ENCODE measurements at places on chromosomes 6 and 20.

- no peak for DNase-seq
Measured at GRCh38 chr20:9302091-9302462, 212.3 kb upstream of the LAMP5 start.

GRCh38 chr6:38987503-38987902, 61.1 kb upstream of the GLP1R start:
- DNase-seq, result no peak

DNA sequence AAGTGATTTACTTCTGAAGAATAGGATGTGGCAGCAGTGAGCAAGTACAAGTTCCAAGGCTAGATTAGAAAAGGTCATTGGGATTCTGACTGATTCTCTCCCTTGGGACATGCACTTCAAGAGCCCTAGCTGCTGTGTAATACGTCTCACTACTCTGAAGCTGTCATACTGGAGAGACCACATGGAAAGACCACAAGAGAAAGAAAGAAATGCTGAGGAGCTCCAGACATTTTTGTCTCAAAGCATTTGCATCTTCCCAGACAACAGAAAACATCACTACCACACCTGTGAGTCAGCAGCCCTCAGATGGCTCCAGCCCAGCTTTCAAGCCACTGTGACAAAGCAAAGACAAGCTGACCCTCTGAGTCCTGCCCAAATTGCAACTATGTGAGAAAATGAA, 20.7 kb downstream of the TENT5A start:
- DNase-seq, result no peak

DNA sequence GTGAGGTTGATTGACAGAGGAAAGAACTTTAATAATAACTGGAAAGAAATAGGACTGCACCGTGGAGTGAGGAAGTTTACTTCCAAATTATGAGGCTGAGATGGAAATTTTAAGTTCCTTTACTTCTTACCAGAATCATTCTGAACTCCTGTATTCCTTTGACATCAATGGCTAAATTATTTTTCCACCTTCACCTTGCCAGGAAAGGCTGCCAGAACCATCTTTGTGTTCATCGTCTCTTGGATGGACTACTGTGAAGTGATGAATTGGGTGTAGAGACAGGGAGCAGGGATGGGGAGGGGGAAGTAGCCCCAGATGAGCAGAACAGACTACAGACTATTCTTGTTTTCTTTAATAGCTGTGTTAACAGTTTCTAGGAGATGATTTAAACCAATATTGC, 102.1 kb upstream of the CEP162 start:
- no peak for DNase-seq

- no peak for DNase-seq
Measured at GRCh38 chr6:11203306-11204004, 29.0 kb downstream of the NEDD9 start.

- no peak for DNase-seq
Measured at GRCh38 chr6:28224131-28225055, 682 bp upstream of the ZSCAN9 start.

GRCh38 chr20:21259346-21259745, 43.8 kb upstream of the XRN2 start:
- DNase-seq, result no peak

- DNase-seq, result peak; percentile 73
Measured at GRCh38 chr6:18400831-18401446, 13.8 kb downstream of the RNF144B start.

- DNase-seq, result no peak
Measured at GRCh38 chr6:129429956-129430355, 280.0 kb downstream of the ARHGAP18 start.

DNA sequence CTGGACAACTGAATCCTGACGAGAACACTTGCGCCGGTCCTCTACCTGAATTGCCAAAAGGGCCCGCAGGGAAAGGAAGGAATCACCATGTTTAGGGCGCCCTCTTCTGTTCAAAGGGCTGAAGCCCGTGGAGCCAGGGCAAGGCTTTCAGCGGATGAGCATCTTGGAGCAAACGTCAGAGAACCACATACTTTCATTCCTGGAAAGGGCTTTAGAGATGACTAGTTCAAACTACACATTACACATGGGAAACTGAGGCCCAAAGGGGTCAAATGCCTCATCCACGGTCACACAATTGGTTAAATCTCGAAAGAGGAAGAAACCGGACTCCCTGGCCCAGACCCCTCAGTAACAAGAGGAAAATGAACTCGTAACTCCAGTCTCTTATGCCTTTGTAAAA, 11.5 kb upstream of the ZNF133 start:
- DNase-seq, result peak; percentile 78

- DNase-seq, result no peak
Measured at GRCh38 chr6:161736781-161737292, 463.0 kb upstream of the AGPAT4 start.

- no peak for DNase-seq
Measured at GRCh38 chr6:149699150-149699549, 18.8 kb downstream of the LATS1 start.

GRCh38 chr6:42091718-42092023, 41.3 kb downstream of the TAF8 start:
- DNase-seq, result no peak

GRCh38 chr20:62633598-62634329, 8.5 kb upstream of the SLCO4A1 start:
- DNase-seq, result no peak

DNA sequence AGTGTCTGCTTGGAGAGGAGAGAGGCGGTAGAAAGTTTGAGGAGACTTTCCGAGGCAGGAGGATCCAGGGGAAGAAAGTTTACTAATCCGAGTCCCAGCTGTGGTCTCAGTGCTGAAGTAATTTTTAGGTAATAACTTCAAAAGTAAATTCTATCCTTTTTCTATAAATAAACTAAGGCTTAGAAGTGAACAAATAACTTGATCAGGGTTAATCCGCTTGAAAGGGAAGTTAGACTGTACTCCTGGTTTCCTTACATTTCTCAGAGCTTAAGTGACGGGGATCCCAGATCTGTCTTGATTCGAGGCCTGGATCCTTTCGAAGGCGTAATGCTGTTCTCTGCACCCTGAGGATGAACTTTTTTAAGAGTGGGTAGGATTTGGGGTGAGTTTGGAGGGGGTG, 2.6 kb downstream of the STK35 start:
- DNase-seq, result peak; percentile 18

DNA sequence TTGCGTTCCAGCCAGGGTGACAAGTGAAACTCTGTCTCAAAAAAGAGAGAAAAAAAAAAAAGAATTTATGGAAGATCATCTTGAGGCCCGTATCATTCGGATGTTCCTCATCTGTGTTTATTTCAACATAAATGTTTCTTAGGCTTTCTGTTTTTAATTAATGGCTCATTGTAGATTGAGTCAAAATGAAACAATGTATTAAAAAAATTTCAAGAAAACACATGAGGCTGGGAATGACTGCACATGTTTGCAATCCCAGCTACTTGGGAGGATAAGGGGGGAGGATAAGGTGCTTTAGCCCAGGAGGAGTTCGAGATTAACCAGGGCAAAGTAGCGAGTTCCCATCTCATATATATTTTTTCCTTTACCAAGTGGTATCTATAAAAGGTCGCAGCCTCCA, 47.3 kb downstream of the ITCH start:
- no peak for DNase-seq

DNA sequence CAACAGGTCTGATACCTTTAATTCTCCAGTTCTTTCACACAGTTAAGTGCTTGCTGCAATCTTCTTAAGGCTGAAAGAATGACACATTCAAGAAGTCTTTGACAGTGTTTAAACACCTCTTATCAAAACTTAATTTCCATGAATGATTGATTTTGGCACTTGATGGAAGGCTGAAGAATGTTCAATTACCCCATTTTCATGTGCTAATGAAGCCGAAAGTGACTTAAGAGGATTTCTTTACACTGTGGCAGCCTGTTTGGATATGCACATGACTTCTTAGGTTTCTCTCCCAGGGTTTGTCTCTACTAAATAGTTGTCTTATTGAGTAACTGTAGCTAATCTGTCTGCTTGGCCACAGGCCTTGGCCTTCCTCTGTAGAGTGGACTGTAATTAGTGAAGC, 81.1 kb upstream of the PRDM1 start:
- DNase-seq, result no peak

- no peak for DNase-seq
Measured at GRCh38 chr6:53588816-53589509, 44.1 kb upstream of the GCLC start.

- no peak for DNase-seq
Measured at GRCh38 chr6:18464176-18464575, 77.0 kb downstream of the RNF144B start.

DNA sequence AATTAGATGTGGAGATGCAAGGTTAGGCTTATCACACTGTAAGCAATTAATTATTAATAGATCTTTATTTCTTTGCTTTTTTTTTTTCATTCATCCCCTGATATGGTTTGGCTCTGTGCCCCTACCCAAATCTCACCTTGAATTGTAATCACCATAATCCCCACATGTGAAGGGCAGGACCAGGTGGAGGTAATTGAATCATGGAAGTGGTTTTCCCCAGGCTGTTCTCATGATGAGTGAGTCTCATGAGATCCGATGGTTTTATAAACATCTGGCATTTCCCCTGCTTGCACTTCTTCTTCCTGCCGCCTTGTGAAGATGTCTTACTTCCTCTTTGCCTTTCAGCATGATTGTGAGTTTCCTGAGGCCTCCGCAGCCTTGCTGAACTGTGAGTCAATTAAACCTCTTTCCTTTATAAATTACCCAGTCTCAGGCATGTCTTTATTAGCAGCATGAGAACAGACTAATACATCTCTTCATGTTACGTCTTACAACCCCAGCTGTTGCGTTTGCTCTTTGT, 333.8 kb downstream of the CDH26 start:
- DNase-seq, result peak; percentile 20

DNA sequence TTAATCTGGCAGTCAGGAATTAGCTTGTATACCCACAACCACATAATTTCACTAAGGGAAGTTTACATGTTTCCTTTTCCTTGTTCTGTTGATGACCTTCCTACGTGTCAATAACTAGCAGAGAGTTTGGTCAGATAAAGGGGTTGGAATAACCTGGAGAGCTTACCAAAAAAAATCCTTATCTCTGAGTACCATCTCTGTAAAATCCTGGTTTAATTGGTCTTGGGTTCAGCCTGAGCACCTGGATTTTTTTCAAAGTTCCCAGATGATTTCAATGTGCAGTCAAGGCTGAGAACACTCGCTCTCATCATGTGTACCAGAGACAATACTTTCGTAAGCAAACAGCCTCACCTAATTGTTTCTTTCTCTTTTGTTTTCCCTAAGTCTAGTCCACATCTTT, 483.8 kb upstream of the FLRT3 start:
- no peak for DNase-seq

- no peak for DNase-seq
Measured at GRCh38 chr6:157246771-157247484, 76.4 kb downstream of the TMEM242 start.

GRCh38 chr20:29302979-29303644, 1954.4 kb upstream of the DEFB115 start:
- DNase-seq, result no peak

DNA sequence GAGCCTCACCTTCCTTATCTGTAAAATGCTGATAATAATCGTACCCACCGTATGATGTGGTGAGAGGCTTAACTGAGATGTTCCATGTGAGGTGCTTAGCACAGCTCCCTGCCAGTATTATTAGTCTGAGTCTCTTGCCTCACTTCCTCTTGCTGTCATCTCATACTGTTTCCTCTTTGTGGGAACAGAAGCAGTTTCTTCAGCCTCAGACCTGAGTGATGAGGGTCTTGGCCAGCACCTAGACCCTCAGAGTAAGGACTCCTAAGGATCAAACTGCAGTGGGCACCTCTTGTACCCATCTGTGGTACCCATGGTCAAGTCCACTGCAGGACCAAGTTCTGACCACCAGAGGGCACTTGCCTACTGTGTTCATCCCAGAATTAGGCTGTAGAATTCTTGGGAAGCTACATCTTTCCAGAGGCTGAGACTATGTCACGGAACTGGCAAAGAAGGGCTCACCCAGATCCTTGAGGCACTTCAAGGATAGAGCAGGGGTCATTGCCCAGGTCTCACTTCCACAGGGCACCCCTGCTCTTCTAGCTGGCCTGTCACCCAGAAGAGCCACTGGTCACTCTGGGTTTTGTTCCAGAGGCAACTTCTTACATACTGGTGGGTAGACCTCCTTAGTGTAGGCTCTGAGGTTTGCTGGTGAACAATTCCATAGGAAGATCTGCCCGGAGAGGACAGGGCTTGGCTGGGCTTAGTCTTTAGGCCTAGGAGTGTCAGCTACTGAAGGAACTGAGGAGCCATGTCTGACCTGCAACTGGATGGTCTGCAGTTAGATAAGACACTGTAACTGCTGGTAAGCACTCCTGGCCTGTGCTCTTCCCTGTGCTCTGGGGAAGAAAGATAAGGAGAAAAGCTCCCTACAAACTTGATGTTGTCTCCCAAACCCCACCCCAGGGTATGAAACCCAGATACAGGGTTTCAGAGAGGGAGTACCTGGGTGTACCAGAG, 20.6 kb upstream of the SGK2 start:
- peak; percentile 71 for DNase-seq

DNA sequence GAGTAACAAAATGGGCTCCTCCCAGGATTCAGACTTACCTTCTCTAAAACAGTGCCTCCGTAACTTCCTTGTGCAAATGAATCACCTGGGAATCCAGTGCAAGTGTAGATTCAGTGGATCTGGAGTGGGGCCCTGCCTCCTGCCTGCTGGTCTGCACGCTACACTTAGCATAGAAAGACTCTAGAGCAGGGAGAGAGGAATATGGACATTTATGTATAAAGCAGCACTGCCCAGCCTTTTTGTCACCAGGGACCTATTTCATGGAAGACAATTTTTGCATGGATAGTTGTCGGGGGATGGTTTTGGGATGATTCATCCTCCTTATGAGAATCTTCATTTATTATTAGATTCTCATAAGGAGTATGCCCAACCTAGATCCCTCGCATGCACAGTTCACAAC, 42.3 kb upstream of the L3MBTL3 start:
- DNase-seq, result no peak

DNA sequence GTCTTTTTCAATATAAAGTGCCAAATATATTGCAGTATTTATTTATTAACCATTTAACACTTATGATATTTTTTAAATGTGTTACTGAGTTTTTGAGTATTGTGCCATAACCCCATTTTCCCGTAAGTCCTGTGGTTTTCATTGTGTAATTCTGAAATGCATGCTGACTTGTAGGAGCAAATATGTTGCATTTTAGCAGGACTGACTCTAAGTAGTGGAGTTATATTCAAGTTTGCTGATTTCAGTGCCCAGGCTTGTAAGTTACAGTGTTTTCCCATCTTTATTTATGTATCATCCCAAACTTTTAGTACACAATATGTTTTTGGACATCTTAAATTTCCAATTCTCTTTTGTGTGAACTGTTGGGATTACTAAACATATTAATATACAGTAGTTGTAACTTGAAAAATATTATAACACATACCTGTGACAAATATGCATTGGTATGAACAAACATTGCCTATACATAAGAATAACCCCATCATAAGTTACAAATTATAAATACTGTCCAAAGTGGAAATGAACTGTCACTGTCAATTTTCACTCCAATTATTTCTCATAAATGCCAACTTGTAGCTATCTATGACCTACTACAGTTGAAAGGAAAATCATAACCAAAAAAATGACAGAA, 179.3 kb upstream of the RUNX2 start:
- DNase-seq, result no peak

DNA sequence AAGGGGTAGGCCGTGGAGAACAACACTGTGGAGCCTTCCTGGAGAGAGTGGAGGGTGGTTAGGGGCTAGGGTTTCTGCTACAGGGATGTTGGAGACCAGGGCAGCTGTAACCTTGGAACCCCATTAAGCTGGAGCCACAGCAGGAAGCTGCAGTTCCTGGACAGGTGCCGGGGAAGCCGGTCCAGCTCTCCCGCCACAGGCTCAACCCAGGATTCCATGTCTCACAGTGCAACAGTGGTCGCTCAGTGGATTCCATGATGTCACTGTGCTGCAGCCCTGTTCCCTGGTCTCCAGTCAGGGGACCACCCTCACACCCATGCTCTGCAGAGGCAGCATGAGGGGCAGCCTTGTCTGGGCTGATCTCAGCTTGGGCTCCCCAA, 264.6 kb upstream of the CDYL start:
- no peak for DNase-seq

Measured in inflammatory macrophage treated with lipopolysaccharide for 1 hour (primary cell).